ENCODE measurements at places on chromosomes 7 and 10. TPM values are rescaled to one million over a fixed set of nuclear protein-coding genes. Genes with fewer than 3 reads are reported as not detected.

The NXPH1 gene
- not detected for total RNA-seq

The PRLHR gene
- total RNA-seq: not detected

The DYNC1I1 gene
- 1.9 TPM for total RNA-seq

The SERPINE1 gene
- total RNA-seq: 408 TPM

The ASZ1 gene
- total RNA-seq: not detected

The IRF5 gene
- not detected for total RNA-seq

The CPN1 gene
- total RNA-seq: not detected

The OR2A1 gene
- total RNA-seq: not detected

All from cardiac ventricle fibroblast (primary cell).